GM23248 (cell line): ENCODE measurements at places on chromosomes 2 and 18.

DNA sequence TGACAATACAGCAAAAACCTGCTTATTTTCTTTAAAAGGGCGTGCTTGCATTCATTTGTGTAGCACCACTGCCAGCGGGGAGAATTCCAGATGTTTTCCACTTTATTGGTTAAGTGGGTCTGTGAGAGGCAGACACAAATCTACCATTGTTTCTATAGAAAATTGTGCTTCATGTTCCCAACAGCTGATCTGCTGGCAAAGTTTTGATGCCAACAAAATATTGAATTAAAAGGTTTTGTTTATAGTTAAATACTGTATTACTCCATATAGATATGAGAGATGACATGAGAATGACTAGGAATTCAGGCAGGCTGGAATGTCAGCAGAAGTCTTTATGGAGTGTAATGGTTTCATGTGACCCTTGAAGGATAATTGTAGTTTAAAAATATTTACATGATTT, 182.7 kb downstream of the MC4R start:
- no peak for DNase-seq

- peak; percentile 39 for DNase-seq
Observed at GRCh38 chr2:168948621-168949212, 47.6 kb downstream of the G6PC2 start.

DNA sequence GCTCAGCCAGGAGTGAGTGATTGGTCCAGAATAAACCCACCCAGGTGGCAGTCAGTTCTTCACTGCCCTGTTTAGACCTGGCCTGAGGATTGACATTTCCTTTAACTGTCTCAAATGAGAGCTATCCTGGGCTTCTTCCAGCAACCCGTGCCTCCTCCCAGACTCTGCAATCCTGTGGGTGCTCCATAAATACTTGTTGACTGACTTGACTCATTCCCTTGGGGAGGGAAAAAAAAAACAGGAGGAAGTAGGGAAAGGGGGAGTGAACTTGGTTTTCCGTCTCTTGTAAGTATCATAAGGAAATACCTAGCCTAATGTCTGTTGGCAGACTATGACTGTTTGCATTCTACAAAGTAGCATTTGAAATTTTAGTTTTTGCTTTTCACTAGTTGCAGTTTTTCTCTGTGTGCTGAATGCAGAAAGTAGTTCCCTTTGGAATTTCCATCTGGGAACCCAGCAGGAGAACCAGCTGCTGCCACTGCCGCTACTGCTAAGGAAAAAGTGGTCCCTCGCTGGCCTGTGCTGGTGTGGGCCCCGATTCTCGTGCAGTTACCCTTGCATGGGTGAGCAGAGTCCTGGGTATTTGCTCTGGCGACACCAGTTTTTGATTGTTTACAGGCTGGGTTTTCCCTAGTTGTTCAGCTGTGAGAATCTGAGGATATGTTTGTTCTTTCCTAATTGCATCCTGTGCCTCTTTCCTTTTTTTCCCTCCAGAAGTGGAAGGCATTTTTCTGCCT, 78.8 kb downstream of the TGOLN2 start:
- peak; percentile 90 for DNase-seq

DNA sequence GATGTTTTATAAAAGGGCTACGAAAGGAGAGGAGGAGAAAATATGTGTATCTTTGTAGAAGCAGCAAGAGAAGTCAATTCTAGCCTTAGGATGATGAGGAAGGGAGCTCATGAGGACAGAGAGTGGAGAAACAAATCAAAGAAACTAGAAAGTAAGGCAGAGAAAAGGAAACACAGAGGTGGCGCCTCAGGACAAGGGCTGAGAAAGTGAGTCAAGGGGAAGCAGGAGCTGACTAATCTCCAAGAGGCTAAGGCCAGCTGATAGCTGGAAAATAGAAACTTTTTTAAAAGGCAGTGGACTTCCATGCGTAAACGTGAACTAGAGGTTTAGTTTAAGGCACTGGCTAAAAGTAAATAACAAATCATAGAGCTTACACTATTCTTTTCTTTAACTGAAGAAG, 173.3 kb downstream of the ANKRD44 start:
- peak; percentile 74 for DNase-seq

DNA sequence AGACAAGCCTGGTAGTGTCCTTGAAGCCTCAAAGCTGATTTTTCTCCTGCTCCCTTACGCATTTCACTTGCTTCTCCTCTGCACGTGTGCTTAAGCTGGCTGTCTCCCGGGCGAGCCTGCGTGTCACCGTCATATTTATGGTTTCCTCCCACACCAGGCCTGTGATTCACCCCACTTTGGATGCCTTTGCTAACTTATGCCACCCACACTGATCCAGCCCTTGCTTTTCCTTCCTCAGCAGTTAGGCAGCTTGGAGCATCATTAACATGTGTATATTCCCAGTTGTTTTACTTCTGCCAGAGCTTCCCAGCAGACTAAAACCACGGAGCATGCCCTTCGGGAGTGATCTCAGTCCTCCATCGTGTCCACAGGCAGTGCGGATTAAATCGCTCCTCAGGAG, 2.2 kb downstream of the ST3GAL5 start:
- DNase-seq = peak; percentile 99

GRCh38 chr2:36002941-36003340, 352.6 kb upstream of the CRIM1 start:
- DNase-seq = no peak

GRCh38 chr2:209663656-209664055, 108.0 kb upstream of the UNC80 start:
- DNase-seq = no peak

DNA sequence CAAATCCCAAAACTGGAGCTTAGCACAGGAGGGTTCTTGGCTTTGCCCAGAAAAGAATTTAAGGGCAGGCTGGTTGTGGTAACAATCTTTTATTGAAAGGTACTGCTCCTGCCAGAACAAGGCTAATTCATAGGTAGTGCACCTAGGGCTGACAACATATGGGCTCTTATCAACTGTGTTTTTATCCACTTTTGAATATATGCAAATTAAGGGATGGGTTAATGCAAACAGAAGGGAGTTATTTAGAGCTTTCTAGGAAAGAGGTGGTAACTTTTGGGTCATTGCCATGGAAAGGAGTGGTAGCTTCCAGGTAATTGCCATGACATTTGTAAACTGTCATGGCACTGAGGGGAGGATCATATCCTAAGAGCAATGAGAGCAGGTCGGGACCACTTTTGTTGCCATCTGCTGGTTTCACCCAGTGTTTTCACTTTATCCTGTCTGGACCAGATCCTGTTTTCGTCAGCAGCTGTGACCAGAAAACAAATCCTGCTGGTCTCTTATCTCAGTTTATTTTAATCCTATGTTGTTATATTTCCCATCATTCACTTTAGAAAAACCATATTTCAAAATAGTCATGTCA, 981 bp downstream of the C2orf66 start:
- peak; percentile 8 for DNase-seq

DNA sequence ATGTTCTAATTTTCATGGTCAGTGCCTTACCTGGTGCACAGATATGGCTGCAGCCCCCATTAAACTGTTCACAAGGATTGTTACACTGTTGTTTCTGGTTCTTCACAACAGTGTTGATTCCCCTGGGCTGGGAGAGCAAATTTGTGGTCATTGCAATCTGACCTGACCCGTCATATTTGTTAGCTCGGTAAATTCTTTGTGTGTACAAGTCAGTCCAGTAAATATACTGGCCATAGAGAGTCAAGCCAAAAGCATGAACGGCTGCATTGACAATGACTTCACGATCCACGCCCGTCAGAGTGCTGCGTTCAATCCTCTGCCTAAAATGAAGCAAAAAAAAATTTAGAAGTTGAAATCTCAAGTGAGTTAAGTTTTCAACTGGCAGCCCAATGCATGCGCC, 134.6 kb downstream of the DHRS9 start:
- DNase-seq = no peak

DNA sequence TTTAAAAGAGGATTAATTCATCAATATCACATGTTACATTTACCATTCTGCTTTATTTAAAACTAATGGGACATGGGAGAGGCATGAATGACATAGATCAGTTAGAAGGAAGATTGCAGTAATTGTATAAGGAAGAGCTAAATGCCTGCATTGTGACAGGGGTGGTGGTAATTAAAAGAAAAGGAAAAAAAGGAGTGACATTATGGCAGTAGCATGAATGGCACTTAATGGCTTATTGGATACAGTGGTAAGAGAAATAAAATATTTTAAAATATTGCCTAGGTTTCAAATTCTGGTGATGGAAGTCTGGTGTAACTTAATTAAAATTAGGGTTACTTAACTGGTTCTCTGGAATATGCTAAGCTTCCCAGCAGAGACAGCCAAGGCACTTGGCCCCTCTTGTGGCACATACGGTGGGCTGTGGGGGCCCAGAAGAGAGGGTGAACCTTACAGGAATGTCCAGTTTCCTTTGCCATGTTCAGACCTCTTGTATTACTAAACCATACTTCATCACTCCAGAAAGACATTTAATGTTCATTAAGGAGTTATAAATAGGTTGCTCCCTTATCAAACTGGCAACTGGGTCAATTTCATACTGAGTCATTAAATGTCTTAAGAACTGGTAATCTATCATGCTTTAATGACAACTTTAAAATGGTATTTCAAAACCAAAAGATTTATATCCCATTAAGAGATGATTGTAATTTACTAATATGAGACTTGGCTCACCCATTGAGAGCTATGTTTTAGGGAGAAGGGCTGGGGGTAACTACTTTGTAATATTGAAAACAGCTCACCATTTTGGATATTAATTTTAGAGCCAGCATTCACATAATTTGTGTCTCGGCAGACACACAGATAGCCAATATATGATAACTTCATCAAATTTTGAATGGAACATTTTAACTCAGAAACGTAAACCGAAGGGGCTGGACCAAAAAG, 798.9 kb upstream of the PIK3C3 start:
- DNase-seq = no peak

DNA sequence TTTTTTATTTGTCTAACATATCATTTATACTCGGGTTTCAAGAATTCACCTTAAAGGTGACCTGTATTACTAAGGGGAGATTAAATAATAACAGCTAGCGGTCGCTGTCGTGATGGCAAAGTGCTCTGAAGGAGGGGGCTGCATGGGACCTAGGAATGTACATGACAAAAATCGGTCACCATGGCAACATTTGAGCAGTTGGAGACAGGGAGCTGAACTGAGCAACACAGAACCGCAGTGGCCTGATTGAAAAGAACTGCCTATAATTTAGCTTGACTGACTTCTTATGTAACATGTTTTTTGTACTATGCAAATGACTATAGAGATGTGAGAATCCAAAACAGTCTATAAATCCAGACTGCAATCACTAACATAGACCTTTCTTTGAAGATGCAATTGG, 34.3 kb upstream of the EPHA4 start:
- no peak for DNase-seq

DNA sequence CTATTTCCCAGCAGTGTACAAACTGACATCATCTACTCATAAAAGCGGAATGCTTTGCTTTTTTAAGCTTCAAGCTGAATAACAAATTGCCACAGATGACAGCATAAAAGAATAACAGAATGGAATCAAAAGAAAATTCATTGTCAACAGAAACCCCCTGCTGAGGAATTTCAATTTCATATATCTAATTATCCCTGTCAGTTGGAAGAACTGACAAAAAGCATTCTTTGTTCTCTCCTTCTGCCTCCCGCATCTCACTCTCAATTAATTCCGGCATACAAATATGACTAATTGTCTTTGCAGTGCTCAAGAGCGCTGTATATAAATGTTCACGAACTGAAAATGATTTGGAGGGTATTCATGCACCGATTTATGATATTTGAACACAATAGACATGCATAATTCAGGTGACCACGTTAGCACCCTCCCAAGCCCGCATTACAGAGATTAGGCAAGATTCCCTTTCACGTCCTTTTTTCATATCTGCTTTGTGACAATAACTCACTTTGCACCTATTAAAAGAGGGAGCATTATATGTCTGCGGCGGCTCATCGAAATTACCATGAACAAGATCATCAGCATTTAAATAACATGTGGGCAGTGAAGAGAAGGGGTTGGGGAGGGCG, 277.7 kb upstream of the SALL3 start:
- DNase-seq = no peak

- no peak for DNase-seq
Observed at GRCh38 chr18:55024564-55024963, 65.3 kb upstream of the CCDC68 start.

DNA sequence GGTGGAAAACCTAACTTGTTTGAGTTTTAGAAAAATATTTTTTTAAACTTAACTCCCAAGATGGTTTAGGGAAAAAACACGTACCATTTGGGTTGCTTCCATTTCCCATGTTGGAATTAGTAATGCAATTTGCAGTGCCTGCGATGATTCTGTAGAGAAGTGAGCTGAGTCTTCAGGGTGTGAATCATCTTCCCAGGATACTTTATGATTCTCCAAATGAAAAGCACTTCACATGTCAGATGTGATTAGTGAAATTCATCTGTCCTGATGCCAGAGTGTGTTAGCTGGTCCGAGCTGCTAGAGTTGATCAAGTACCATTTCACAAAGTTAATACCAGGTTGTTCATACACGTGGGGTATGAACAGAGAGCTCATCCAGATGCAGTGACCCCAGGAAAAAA, 59.1 kb downstream of the ACOXL start:
- peak; percentile 23 for DNase-seq

DNA sequence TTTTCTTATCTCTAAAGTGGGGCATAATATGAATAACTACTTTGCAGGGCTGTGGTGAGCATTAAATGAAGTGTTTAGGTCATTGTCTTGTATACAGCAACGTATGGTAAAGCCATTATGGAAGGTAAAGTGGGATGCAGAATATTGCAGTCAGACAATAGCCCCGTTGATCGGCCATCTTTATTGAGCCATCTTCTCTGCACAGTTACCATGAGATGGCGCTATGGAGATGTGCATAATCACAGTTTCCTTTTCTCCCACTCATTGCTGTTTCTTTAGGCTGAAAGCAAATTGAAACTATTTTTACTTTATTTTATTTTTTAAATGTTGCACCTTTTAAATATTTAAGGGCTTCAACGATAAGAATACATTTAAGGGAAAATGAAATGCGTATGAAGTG, 108.9 kb downstream of the THSD7B start:
- peak; percentile 47 for DNase-seq

GRCh38 chr2:23658466-23658942, 268.4 kb downstream of the ATAD2B start:
- no peak for DNase-seq

- no peak for DNase-seq
Observed at GRCh38 chr18:6294148-6294784, 120.4 kb downstream of the L3MBTL4 start.

- peak; percentile 4 for DNase-seq
Observed at GRCh38 chr2:138722316-138722715, 57.9 kb downstream of the NXPH2 start.
